Activated T-cell treated with anti-CD3 and anti-CD28 coated beads for 48 hours (primary cell): ENCODE measurements at places on chromosomes 1 and 21.
A peak's percentile ranks its signal among the peaks of the same experiment; 100 is the strongest.

DNA sequence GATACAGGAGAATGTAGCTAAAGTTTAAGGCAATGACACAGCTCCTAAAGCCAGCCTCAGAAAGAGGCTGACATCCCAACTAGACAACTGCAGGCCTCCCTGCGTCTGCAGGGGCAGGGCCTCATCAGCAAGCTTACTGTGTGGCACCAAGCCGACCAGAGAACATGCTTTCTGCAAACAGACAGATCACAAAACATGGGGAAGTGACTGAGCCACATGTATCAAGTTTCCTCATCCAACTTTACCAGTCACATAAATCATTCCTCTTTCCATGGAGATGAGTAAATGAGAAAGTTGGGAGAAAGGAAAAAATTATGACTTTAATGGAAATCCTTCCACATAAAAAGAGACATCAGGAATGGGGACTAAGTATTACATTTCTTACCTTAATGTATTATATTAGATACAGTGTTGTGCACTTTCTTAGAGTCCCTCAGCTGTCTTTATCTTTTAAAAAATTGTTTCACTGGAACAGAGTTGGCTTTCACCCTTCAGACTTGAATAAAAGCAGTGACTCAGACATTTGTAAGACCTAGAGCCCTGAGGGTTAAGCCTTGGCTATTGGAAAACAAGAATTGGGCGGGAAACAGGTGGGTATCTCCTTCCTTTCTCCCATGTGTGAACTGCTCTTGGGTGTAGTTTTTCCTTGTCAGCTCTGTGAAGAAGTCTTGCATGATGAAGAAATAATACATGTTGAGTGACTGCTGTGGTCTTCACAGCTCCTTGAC lies 305.7 kb upstream of the SNX7 start:
- DNase-seq: no peak

GRCh38 chr1:17095141-17095540 lies 24.1 kb downstream of the PADI2 start:
- no peak for DNase-seq

GRCh38 chr1:112021263-112021662 lies 31.8 kb upstream of the KCND3 start:
- no peak for DNase-seq

DNA sequence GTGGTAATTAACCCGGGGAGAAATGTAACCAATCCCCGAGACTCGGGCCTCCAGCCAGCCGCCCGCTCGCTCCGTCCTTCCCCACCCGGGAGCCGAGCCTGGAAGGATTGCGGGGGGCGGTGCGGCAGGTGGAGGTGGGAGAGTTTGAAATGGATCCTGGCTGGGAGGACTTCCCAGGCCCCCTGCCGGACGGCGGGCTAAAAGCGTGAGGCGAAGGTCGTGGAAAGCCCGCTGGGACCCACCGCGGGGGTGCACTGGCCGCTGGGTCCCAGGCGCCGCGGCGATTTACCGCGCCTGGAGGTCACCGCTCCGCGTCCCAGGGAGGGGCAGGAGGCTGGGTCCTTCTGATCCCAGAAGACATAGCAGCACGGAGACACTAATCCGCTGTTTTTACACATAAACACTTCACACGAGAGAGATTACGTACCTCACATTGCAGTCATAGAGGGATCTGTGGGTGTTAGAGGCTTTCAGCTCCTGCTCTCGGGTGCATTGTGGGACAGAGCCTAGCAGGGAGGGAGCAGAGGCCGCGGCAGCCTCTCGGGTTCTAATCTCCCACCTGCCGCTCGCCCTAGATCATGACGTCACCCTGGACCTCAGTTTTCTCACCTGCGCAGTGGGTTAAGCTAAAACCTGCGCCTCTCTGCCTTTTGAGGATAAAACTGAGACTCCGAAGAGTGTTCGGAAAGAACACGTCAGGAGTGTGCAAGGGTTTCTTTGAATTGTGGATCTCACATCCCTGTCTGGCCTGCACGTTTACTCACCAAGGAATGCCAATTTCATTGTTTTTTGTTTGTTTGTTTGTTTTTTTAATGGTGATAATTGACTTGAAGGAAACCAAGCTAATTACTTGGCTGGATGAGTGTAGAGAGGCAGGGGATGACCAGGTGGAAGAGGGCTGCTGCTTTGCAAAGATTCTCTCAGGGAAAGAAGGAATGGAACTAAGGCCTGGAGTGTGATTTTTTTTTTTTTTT lies 17.1 kb upstream of the TMEM9 start:
- DNase-seq: peak; percentile 60

- no peak for DNase-seq
Observed at GRCh38 chr21:43741423-43742096, 22.6 kb downstream of the PDXK start.

- no peak for DNase-seq
Observed at GRCh38 chr1:197677752-197678295, 97.5 kb downstream of the DENND1B start.

DNA sequence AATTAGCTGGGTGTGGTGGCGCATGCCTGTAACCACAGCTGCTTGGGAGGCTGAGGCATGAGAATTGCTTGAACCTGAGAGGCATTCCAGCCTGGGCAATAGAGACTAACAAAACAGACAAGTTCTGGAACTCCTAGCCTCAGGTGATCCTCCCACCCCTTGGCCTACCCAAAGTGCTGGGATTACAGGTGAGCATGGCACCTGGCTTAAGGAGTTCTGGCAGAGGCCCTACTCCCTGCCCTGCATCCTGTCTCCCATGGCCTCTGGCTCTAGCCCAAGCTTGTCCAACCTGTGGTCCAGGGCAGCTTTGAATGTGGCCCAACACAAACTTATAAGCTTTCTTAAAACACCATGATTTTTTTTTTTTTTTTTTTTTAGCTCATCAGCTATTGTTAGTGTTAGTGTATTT lies 20.4 kb downstream of the TOMM20 start:
- no peak for DNase-seq

GRCh38 chr1:82264802-82265201 lies 464.1 kb downstream of the ADGRL2 start:
- DNase-seq: no peak
